A549 treated with AZD2906 at 1 μM for 4 hours (cell line): ENCODE measurements at places on chromosomes 5 and 9. TPM values are rescaled to one million over a fixed set of nuclear protein-coding genes. Genes with fewer than 3 reads are reported as not detected.

Gene SLC6A7
- 0.02 to 0.03 TPM in 2 of 5 replicates, not detected in the others for total RNA-seq

Gene FGF1
- total RNA-seq, result 0.24 to 0.61 TPM (median 0.39 TPM) in 5 replicates

Gene CCDC152
- total RNA-seq, result not detected in 5 replicates

Gene SPINK7
- not detected in 5 replicates for total RNA-seq

Gene PCDHGA6
- total RNA-seq, result 0.11 to 0.28 TPM (median 0.24 TPM) in 5 replicates

Gene OR1Q1
- total RNA-seq, result 0.07 TPM in 1 of 5 replicates, not detected in the others

Gene SEC61B
- 278 to 338 TPM (median 310 TPM) in 5 replicates for total RNA-seq

Gene EIF4E1B
- not detected in 5 replicates for total RNA-seq

Gene TENT4A
- 20.3 to 22.6 TPM (median 21.4 TPM) in 5 replicates for total RNA-seq

Gene HMHB1
- not detected in 5 replicates for total RNA-seq

Gene APBB3
- total RNA-seq, result 3.6 to 7.1 TPM (median 5.5 TPM) in 5 replicates

Gene ECM2
- 0.11 to 0.20 TPM (median 0.14 TPM) in 5 replicates for total RNA-seq

Gene TLE1
- total RNA-seq, result 80.1 to 87.7 TPM (median 86.7 TPM) in 5 replicates

Gene HRH2
- total RNA-seq, result 0.34 to 0.55 TPM (median 0.50 TPM) in 5 replicates

Gene RGS7BP
- not detected in 5 replicates for total RNA-seq

Gene SREK1
- 25.2 to 30.3 TPM (median 28.4 TPM) in 5 replicates for total RNA-seq

Gene FOXD4L3
- 0.05 to 0.21 TPM (median 0.10 TPM) in 4 of 5 replicates, not detected in the other for total RNA-seq

Gene NME5
- total RNA-seq, result not detected in 5 replicates

Gene SUSD3
- 0.62 to 1.5 TPM (median 0.88 TPM) in 5 replicates for total RNA-seq

Gene ACOT12
- total RNA-seq, result 0.10 TPM in 1 of 5 replicates, not detected in the others

Gene NSG2
- total RNA-seq, result 0.15 TPM in 1 of 5 replicates, not detected in the others

Gene ITGA1
- 0.69 to 2.0 TPM (median 1.00 TPM) in 5 replicates for total RNA-seq

Gene C5orf52
- not detected in 5 replicates for total RNA-seq

Gene SHOC1
- total RNA-seq, result not detected in 5 replicates

Gene LVRN
- 0.03 to 0.16 TPM (median 0.06 TPM) in 4 of 5 replicates, not detected in the other for total RNA-seq

Gene F2R
- total RNA-seq, result 40.6 to 60.8 TPM (median 54.5 TPM) in 5 replicates

Gene ASTN2
- total RNA-seq, result 4.1 to 5.3 TPM (median 4.3 TPM) in 5 replicates

Gene OR5C1
- not detected in 5 replicates for total RNA-seq

Gene PCDHGA2
- total RNA-seq, result 0.40 to 0.74 TPM (median 0.53 TPM) in 5 replicates

Gene DMRTA1
- 0.52 to 0.70 TPM (median 0.65 TPM) in 5 replicates for total RNA-seq

Gene NMUR2
- 0.08 to 0.17 TPM (median 0.09 TPM) in 5 replicates for total RNA-seq

Gene SEMA6A
- 0.03 to 0.62 TPM (median 0.14 TPM) in 5 replicates for total RNA-seq

Gene SLC45A2
- total RNA-seq, result not detected in 5 replicates

Gene NRG2
- total RNA-seq, result 1.8 to 2.5 TPM (median 2.1 TPM) in 5 replicates

Gene TLR4
- total RNA-seq, result 0.06 to 0.12 TPM (median 0.06 TPM) in 5 replicates

Gene LHX3
- 0.07 to 0.08 TPM (median 0.08 TPM) in 4 of 5 replicates, not detected in the other for total RNA-seq

Gene SLC23A1
- 1.1 to 1.7 TPM (median 1.3 TPM) in 5 replicates for total RNA-seq

Gene TLX3
- not detected in 5 replicates for total RNA-seq

Gene XPA
- total RNA-seq, result 13.0 to 15.2 TPM (median 13.6 TPM) in 5 replicates

Gene SIGMAR1
- 155 to 203 TPM (median 193 TPM) in 5 replicates for total RNA-seq

Gene BARHL1
- 0.02 to 0.03 TPM in 2 of 5 replicates, not detected in the others for total RNA-seq

Gene CDO1
- total RNA-seq, result not detected in 5 replicates

Gene CYFIP2
- total RNA-seq, result 18.2 to 21.6 TPM (median 19.9 TPM) in 5 replicates

Gene AQP7
- 0.25 to 0.53 TPM (median 0.32 TPM) in 5 replicates for total RNA-seq

Gene KIF3A
- total RNA-seq, result 5.9 to 10.5 TPM (median 8.2 TPM) in 5 replicates
